ENCODE measurements at places on chromosomes 11 and 22.

- DNase-seq: no peak
Observed at GRCh38 chr22:43747877-43748276, 64.2 kb downstream of the EFCAB6 start.

DNA sequence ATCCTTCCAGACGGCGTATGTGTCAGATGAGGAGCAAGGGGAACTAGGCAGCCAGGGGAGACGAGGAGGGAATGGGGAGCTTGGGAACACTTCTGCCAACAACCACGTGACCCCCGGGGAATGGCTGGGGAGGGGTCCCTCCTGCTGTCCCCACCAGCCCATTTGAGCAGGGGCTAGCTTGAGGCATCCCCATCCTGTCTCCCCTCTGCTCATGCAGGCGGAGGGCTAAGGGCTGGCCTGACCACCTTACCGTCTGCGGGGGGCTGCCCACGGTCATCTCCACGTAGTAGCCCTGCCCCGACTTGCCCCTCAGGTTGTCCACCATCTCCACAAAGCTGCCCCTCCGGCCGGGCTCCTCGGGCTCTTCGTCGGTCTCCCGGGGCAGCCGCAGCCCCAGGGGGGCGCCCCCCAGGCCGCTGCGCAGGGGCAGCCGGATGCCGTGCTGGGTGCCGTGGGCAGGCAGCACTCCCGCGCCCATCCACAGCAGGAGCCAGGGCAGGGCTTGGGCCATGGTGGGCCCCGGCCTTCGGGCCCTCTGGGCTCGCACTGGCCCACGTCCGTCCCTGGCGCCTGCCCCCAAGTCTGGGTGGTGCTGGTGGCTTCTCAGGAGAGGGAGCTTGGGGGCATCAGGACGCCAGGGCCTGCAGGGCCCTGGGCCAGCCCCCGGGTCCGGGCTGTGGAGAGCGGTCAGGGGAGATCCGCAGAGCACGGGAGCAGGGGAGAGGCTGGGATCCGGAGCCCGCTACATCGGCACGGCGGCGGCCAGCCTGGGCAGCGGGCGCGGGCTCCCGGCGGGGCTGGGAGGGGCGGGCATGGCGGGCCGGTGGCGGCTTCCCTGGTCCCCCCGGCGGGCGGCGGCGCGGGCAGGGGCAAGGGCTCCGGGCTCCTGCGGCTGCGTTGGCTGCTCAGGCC lies 515 bp downstream of the BACE1 start:
- DNase-seq: no peak

GRCh38 chr11:121543836-121544380 lies 91.1 kb upstream of the SORL1-AS1 start:
- DNase-seq: no peak

DNA sequence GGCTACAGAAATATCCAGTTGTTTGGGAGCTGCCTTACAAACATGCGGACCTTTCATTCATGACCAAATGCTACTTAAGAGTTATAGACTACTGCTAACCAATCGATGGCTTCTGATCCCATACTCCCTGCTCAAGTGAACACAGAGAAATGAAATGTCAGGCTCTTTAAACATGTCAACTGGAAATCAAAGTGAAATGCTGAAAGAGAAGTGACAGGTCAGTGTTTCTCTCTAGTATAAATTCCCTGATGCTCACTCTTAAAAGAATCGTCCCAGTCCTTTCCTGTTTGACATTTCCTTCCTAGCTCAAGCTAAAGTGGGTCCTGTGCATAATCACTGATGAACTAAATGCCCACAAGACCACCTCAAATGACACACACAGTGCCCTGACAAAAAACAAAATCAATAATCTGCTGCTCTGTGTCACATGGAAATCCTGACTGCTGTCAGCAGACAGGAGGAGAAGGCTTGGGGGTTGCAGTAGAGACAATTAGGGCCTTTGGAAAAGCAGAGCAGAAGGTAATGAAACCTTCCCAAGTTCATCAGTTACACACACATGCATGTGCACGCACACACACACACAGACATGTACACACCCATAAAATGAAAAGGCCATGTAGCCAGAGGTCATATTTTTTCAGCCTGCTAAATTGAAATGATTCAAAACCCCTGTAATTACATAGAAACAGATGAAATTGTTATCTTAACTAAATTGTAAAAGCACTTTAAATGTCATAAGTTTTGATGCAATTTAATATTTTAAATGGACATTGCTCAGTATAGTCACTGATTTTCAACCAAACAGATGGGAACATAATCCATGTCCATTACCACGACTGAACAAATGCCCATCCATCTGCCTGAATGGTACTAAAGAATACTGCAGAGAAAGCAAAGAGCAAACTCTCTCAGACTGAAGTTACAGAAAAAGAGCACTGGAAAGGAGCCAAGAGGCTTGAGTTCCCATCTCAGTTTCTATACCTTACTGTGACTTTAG lies 330.7 kb downstream of the TTC28 start:
- DNase-seq: no peak

DNA sequence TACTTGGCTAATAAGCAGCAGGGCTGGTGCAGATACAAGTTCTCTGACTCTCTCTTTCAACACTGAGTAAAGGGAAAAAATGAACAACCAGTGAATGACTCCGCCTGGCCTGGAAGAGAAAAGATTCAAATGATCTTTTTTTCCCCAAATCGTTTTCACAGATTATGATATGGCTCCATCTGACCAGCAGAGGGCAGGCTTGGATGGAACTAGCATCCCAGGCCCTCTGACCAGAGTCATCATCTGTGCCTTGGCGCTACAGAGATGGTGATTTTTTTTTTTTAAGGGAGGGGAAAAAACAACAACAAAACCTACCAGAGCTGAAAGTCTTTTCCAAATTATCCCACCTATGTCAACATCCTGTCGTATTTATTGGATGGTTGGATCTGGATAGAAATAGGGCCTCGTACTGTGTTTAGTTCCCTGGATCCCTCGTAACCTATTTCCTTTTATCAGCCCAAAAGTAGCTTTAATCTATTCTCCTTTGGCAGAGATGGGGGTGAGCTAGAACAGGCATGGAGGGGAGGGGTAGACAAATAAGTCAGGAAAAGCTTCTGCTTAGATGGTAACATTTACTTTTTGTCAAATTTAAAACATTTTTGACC lies 69.7 kb downstream of the PRSS23 start:
- peak; percentile 12 for DNase-seq

GRCh38 chr11:8731647-8732323 lies 49.2 kb downstream of the RPL27A start:
- DNase-seq: no peak

DNA sequence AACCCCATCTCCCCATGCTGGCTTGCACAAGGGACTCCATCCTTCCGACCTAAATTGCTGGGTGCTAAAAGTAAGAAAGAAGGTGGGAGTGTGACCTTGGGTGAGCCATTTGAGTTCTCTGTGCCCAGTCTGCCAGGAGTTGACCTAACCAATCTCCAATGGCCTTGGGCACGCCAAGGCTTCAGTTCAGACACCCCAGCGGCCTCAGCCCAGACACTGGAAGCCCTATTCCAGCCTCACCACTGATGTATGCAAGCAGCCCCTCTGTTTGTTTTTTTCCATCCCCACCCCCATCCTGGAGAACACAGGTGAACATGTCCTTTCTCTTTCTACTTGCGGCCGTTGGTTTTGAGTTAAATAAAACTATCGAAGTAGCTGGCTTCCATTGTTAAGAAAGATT lies 31.9 kb downstream of the MYH9 start:
- no peak for DNase-seq

Measured in CD4-positive, alpha-beta T cell treated with Interleukin-6 at 100 ng/mL for 8 hours (primary cell).